Activated CD4-positive, alpha-beta T cell treated with anti-CD3 and anti-CD28 coated beads, Interleukin-2, amount 10 ng/mL, durations not matched to agents 24 days and 14 days (primary cell): ENCODE measurements at places on chromosomes 6 and 20. TPM values are rescaled to one million over a fixed set of nuclear protein-coding genes. Genes with fewer than 3 reads are reported as not detected.

GRCh38 chr6:76014626-76015530, 57.6 kb downstream of the IMPG1 start:
- no peak overlapping the region for H3K4me3 ChIP-seq
- no peaks in the 10 kb centered on the region for H3K4me1 ChIP-seq
- no peak for DNase-seq
- H3K27me3 ChIP-seq: no peaks in the 10 kb centered on the region
- H3K36me3 ChIP-seq: no peaks in the 10 kb centered on the region
- no peak overlapping the region for H3K27ac ChIP-seq

- H3K27me3 ChIP-seq: no peaks in the 10 kb centered on the region
- H3K27ac ChIP-seq: no peak overlapping the region
- H3K4me1 ChIP-seq: peaks cover 5% of the 10 kb centered on the region
- peaks cover 6% of the 10 kb centered on the region for H3K36me3 ChIP-seq
Observed at GRCh38 chr6:127347178-127347577, 3.8 kb upstream of the ECHDC1 start.

DNA sequence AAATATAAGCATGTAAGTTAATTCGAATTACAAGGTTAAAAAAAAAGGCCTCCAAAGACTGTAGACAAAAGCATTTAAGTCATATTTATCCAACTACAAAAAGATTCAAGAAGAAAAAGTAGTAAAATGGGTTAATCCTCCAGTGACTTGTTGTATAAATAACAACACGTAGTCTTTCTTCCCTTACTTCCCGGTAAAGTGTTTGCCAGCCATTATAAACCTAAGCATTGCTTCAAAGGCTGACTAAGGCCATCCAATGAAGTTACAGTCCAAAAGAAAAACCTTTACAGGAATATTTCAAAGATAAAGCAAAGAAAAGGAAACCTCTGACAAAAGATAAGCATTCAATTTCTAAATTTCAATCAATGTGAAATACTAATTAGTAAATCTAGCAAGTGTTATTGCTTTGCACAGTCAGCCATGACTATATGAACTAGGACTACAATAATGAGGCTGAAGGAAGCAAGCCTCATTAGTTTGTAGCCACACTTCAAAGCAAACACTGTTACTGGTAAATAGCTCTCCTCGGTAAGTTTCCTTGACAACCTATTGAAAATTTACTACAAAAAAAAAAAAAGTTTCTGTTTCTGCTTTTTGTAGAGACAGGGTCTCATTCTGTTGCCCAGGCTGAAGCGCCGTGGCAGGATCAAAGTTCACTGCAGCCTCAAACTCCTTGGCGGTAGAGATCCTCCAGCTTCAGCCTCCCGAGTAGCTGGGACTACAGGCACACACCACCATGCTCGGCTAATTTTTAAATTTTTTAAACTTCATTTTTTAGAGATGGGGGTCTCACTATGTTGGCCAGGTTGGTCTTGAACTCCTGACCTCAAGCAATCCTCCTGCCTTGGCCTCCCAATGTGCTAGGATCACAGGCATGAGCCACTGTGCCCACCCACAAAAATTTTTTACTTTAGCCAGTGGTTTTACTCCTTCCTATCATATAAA, 46.0 kb downstream of the NUDT3 start:
- no peaks in the 10 kb centered on the region for H3K27me3 ChIP-seq
- H3K27ac ChIP-seq: no peak overlapping the region
- peaks cover 20% of the 10 kb centered on the region for H3K4me1 ChIP-seq
- H3K4me3 ChIP-seq: no peak overlapping the region
- no peak for DNase-seq

GRCh38 chr6:151121900-151122299, 117.9 kb upstream of the AKAP12 start:
- peaks cover 4% of the 10 kb centered on the region for H3K27me3 ChIP-seq
- no peak for DNase-seq
- peaks cover 6% of the 10 kb centered on the region for H3K4me1 ChIP-seq
- H3K36me3 ChIP-seq: no peaks in the 10 kb centered on the region

GRCh38 chr6:158048589-158048988, 66.9 kb downstream of the SYNJ2 start:
- H3K36me3 ChIP-seq: peaks cover 38% of the 10 kb centered on the region
- H3K27me3 ChIP-seq: no peaks in the 10 kb centered on the region
- DNase-seq: no peak
- H3K27ac ChIP-seq: no peak overlapping the region

DNA sequence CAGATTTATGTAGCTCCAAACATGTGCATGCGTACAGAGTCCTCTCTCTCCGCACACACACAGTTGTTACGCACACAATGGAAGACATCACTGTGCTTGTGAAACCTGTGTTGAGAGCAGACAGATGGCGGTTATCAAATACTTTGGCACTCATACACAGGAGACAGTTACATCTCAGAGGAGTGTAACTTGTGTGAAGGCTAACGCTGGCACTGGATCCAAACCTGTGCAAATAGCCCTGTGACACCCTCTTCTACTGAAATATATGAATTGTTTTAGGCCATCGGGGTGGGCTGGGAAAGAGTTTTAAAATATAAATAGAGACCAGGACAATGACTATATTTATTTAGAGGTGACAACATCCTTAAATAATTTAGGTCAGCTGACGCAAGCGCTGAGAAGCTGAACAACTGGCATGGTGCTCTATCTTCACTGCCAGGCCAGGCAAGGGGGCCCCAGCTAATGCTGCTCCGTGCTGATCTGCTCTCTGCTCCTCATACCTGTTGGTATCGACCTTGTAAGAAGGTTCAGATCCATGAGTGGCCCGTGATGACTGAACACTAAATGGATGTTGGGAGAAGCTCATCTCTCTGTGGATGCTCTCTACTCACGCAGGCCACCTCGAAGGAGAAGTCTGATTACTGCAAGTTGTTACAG, 69.4 kb downstream of the FOXC1 start:
- DNase-seq: no peak
- no peak overlapping the region for H3K27ac ChIP-seq
- no peaks in the 10 kb centered on the region for H3K27me3 ChIP-seq
- no peaks in the 10 kb centered on the region for H3K36me3 ChIP-seq
- H3K4me3 ChIP-seq: no peak overlapping the region
- no peaks in the 10 kb centered on the region for H3K4me1 ChIP-seq

- peak overlapping the region; percentile 96 for H3K27ac ChIP-seq
- peak; percentile 84 for DNase-seq
- H3K27me3 ChIP-seq: no peaks in the 10 kb centered on the region
- H3K4me1 ChIP-seq: peaks cover 81% of the 10 kb centered on the region
- H3K36me3 ChIP-seq: peaks cover 64% of the 10 kb centered on the region
- H3K4me3 ChIP-seq: peak overlapping the region; percentile 82
Observed at GRCh38 chr20:51480507-51481270, 61.8 kb downstream of the NFATC2 start.

FAM209A gene
- 0.90 and 1.2 TPM in 2 replicates for total RNA-seq

KCNK16 gene
- total RNA-seq: not detected in 2 replicates

DNA sequence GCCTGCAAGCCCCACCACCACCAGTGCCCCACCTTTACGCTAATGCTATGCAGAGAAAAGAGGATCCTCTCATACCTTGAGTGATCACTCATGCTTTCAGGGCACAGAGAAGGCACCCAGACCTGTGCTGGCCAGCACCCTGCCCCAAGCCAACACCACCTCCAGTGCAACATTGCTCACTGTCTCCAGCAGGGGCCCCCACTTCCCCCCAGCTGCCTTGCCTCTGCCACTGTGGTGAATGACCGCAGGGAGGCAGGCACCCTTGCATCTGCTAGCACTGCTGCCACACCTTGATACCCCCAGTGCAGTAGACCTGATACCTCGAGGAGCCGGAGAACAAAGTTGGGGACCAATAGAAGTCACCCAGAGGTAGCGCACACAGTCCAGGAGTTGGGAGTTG, 139.2 kb upstream of the PLN start:
- no peak overlapping the region for H3K27ac ChIP-seq
- H3K27me3 ChIP-seq: no peaks in the 10 kb centered on the region

C20orf141 gene
- not detected in 2 replicates for total RNA-seq

DNA sequence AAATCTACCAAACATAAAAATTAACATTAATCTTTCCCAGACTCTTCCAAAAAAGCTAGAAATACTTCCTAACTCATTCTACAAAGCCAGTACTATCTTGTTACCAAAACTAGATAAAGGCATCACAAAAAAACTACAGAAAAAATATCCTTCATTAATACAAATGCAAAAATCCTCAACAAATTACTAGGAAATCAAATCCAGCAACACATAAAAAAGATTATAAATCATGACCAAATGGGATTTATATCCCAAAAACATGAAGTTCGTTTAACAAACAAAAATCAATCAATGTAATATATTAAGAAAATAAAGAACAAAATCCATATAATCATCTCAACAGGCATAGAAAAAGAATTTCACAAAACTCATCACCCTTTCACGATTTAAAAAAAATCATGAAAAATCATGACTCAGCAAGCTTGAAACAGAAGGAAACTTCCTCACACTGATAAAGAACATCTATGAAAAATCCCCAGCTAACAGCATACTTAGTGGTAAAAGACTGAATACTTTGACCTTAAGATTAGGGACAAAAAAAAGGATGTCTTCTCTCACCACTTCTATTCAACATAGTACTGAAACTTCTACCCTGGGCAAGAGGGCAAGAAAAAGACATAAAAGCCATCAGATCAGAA, 43.2 kb downstream of the RANBP9 start:
- DNase-seq: no peak
- H3K27ac ChIP-seq: peak overlapping the region; percentile 65
- peak overlapping the region; percentile 14 for H3K4me3 ChIP-seq
- peaks cover 61% of the 10 kb centered on the region for H3K4me1 ChIP-seq

ZNF165 gene
- total RNA-seq: 0.26 and 0.47 TPM in 2 replicates

DNA sequence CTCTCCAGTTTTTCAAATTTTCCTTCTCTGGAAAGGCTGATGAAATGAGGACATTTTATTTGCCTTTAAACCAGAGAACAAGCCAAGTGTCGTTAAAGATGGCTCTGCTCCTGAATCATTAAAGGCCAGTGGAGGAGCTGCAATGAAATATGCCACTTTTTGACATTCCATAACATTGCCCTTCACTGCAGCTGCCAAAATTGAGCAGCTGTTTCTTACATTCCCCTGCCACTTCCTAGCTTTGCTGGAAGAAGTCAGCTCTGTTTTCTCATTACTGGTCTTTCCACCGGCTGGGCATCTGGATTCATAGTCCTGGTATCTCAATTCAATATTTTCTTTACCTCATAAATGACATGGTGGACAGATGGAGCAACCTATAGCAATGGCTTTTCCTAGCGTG, 45.5 kb upstream of the NRN1 start:
- H3K27me3 ChIP-seq: peaks cover 14% of the 10 kb centered on the region
- DNase-seq: no peak
- no peaks in the 10 kb centered on the region for H3K4me1 ChIP-seq

NKX2-2 gene
- not detected in 2 replicates for total RNA-seq

DNA sequence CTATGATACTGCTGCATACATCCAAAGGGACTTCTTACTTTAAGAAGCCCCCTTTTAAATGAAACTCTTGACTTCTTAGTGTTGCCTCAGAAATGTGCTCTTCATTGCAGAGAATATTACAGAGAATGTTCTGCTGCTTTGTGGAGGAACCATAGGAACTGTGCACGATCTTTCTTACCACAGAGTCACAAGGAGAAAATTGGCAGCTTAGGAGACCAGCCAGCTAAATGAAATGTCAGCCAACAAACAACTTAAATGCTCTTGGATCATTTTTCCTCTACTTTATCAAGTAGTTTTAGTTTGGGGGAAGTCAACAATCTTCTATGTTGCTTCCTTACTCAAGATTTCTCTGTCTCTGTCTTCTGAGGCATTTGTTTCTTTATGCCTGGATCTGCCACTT, 125.9 kb upstream of the MLIP start:
- DNase-seq: no peak
- no peaks in the 10 kb centered on the region for H3K36me3 ChIP-seq
- no peaks in the 10 kb centered on the region for H3K4me1 ChIP-seq
- H3K27me3 ChIP-seq: peaks cover 3% of the 10 kb centered on the region
- no peak overlapping the region for H3K27ac ChIP-seq
